ENCODE measurements at places on chromosomes 13 and 19. TPM values are rescaled to one million over a fixed set of nuclear protein-coding genes. Genes with fewer than 3 reads are reported as not detected.

Gene RAB3D
- total RNA-seq = 38.7 TPM

Gene CRB3
- total RNA-seq = not detected

Gene CGB5
- not detected for total RNA-seq

Gene NCAN
- not detected for total RNA-seq

Gene KLK12
- total RNA-seq = not detected

Gene LILRB1
- under 0.01 TPM for total RNA-seq

Gene MEDAG
- total RNA-seq = 66.5 TPM

Gene MEGF8
- total RNA-seq = 18.7 TPM

Gene ZNF667
- total RNA-seq = 2.1 TPM

Gene U2AF1L4
- 2.8 TPM for total RNA-seq

Gene MRPS31
- 7.7 TPM for total RNA-seq

Gene BAX
- total RNA-seq = 87.3 TPM

Gene ZNF30
- total RNA-seq = 9.0 TPM

Gene CBARP
- total RNA-seq = 1.2 TPM

Gene PODNL1
- total RNA-seq = not detected

Gene DNAAF3
- 0.65 TPM for total RNA-seq

Gene IL27RA
- 3.8 TPM for total RNA-seq

Gene PTGIR
- total RNA-seq = not detected

Gene WIZ
- 4.6 TPM for total RNA-seq

Gene IGFL2
- not detected for total RNA-seq

All from dermis lymphatic vessel endothelial cell (primary cell).